Naive thymus-derived CD4-positive, alpha-beta T cell (primary cell): ENCODE measurements at places on chromosomes 2 and 18.

DNA sequence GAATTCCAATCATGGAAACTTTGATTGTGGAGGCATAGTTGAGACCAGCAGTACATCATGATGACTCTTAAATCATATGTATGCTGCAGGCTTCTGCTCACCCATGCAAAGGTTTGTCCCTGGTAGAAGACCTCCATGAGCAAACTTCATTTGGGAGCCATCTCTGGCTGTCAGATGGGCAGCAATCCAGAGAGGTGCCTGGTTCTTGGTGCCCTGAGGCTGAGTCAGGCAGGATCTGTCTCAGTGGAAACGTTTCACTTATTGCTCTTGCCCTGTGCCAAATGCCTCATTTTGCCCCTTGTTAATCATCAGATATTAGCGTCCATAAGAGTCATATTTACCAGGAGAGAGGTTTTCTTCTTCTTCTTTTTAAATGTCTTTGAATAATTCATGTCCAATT is 151.5 kb upstream of the CELF4 start:
- no peak for DNase-seq

DNA sequence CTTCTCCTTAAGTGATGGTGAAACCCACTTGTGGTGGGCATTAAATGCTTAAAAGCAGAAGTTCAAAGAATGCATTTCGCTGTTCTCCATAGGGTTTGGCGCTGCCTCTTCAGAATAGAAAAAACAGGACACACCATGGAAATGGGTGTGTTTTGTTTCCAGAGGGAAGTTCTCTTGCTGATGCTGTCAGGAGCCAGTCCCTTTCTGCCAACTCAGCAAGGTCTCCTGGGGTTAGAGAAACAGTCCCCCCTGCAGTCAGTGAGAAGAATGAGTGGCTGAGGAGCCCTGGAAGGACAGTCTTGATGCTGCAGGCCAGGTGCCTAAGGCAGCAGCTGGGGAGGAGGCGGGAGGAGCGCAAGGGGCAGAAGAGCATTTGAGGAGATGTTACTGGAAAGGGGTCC is 37.8 kb upstream of the ASAP2 start:
- no peak for DNase-seq

DNA sequence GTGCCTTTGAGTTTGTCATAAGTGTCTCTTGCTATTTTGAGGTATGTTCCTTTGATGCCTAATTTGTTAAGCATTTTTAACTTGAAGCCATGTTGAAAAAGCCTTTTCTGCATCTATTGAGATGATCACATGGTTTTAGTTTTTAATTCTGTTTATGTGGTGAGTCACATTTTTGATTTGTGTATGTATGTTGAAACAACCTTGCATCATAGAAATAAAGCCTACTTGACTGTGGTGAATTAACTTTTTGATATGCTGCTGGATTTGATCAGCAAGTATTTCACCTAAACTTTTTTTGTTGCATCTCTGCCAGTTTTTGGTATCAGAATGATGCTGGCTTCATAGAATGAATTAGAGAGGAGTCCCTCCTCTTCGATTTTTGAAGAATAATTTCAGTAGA is 469.7 kb downstream of the CDH2 start:
- DNase-seq, result no peak

DNA sequence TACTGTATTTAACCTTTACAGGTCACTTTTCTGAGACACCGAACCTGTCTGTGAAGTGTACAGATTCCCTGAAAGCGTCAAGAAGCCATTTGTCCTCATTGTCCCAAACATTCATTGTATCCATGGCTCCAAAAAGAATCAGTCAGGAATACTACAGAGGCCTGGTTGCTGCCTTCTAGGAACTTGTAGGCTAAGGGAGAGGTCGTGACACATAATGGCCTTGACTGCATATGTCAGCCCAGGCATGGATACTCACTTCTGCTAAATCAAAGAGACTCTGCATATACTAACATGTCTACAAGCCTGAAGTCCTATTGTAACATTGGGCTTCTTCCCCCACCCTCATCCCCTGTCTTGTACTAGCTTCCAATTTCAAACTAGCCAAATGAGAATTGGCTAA is 40.2 kb downstream of the ONECUT2 start:
- DNase-seq, result no peak

DNA sequence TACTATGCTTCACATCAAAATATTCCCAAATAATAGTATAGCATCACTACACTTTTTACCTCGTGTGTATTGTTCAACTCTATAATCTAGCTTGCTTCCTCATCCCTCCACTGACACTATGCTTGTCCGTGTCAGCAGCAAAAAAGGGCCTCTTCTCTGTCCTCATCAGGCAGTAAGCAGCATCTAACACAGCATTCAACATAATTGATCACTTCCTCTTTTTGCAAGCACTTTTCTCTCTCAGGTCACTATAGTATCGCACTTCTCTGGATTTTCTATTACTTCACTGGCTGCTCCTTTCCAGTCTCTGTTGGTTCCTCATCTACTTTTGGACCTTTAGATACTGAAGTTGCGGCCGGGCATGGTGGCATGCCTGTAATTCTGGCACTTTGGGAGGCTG is 64.9 kb upstream of the ZSWIM2 start:
- DNase-seq, result no peak

DNA sequence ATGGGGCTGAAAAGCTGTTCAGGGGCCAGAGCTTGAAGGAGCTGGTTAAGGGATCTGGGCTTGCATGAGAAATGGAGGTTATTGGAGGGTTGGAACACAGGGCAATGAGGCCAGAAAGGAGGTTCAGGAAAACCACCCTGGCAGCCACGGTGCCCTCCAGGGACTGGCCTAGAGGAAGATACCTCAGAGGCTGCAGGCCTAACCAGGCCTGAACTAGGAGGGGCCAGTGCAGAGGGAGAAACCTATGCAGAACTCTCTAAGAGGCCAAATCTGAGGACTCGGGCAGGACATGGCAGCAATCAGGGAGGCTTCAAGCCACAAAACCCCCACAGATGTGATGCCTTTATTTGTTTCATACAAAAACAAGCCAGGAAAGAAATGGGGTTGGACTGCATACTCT is 66.8 kb downstream of the BIN1 start:
- DNase-seq, result no peak

- DNase-seq, result no peak
These were observed 438.3 kb upstream of the LRATD1 start for GRCh38 chr2:14194233-14194632.

- DNase-seq, result no peak
These were observed 46.3 kb downstream of the EMX1 start for GRCh38 chr2:72963423-72964145.

DNA sequence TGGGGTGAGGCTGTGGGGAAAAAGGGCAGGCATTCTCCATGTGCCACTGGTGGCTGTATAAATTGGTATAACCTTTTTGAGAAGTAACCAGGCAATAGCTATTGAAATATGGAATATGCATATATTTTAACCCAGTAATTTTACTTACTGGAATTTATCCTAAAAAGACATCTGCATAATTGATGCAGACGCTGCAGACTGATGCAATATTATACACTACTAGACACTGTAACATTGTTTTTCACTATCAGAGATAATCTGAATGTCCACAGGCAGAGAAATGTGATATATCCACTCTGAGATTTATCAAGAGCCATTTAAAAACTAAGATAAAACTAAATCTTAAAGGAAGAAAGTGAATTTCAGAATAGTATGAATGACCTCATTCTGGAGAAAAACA is 14.7 kb downstream of the THOC1 start:
- DNase-seq, result no peak

DNA sequence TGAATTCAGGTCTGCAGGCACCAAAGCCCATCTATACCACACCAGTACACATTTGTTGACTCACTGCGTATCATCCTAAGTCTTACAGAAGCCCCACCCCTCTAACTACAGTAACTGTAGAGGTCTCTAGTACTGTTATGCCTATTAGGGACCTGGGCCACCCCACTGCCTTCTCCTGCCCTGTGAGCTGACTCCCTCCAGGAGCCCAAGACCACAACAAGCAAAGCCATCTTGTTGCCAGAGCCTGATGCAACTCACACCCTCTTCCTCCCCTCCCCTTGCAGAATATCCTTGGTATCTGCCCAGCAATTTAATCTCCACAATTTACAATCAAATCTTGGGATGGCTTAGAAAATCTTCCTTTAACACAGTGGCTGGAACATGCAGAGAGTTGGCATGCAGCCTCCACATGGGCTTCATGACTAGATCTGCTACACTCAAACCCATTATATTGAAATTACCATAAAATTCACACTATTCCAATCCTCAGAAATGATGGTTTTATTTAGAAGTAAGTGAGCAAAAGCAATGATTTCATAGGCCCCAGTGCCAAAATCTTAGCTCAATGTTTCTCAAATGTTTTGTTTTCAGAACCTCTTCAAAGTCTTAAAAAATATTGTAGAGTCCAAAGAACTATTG is 17.7 kb upstream of the CYP1B1 start:
- DNase-seq, result no peak

- DNase-seq, result no peak
These were observed 230.8 kb upstream of the RAB6C start for GRCh38 chr2:129748653-129749052.

- DNase-seq, result no peak
These were observed 116.0 kb downstream of the PLA2R1 start for GRCh38 chr2:159946326-159946999.

DNA sequence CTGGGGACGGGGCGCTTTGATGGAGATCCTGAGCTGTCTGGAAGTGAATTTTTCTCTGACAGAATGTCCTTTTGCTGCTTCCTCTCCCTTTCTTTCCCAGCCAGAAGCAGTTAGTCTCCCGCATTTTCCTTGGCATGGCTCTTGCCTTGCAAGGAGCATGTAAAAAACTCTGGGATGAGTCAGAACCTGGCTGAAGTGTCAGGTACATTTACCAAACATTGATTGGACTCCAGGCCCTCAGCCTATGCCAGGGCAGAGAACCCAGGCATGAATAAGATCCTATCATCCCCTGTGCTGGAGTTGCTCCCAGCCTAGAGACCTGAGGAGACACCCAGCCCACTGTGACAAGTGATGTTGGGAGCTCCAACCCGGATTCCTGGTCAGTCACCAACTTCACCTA is 21.6 kb downstream of the STON1 start:
- DNase-seq, result no peak

DNA sequence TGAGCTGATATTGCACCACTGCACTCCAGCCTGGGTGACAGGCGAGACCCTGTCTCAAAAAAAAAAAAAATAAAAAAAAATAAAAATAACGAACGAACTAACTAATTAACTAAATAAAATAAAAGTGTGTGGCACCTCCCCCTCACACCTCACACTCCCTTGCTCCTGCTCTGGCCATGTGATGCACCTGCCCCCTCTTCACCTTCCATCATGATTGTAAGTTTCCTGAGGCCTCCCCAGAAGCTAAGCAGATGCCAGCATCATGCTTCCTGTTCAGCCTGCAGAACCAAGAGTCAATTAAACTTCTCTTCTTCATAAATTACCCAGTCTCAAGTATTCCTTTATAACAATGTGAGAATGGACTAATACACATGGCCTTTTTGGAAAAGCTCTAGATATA is 232.1 kb downstream of the TGIF1 start:
- DNase-seq, result no peak

- DNase-seq, result no peak
These were observed 6.3 kb downstream of the TNFAIP6 start for GRCh38 chr2:151363709-151364108.

DNA sequence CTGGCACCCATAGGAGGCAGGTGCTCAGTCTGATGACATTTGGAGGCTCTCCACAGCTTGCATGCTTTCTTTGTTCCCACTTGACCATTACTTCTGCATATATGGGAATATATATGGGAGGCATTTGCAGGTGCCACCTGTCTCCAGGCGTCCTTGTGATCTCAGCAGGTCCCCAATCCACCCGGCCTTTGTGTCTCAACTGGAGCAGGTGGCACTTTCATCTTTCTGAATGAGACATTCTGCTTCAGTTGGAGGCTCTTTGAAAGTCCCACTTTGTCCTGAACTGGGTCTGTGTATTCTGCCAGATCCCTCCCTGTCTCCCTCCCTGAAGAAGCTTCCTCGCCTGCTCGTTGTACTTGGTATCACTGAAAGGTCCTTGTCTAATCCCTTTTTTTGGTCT is 318.1 kb upstream of the EPAS1 start:
- DNase-seq, result no peak

DNA sequence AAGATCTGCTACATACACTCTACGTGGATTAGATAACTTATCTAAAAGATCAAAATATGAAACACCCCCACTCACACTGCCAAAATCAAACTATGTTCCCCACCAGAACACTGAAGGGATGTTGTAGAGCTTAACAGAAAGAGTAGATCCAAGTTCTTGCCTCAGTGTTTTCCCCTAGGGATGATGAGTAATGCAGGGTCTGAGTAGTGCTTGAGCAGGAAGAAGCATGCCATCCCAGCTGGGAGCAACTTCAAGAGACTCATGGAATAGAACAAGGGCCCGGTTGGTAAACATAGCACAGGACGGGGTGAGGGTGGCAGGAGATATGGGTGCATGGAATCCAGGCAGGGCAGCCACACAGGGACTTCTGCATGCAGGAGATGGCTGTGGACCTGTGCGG is 74.3 kb downstream of the SNTG2 start:
- no peak for DNase-seq

GRCh38 chr2:45190481-45190942 is 181.3 kb upstream of the SIX2 start:
- no peak for DNase-seq

DNA sequence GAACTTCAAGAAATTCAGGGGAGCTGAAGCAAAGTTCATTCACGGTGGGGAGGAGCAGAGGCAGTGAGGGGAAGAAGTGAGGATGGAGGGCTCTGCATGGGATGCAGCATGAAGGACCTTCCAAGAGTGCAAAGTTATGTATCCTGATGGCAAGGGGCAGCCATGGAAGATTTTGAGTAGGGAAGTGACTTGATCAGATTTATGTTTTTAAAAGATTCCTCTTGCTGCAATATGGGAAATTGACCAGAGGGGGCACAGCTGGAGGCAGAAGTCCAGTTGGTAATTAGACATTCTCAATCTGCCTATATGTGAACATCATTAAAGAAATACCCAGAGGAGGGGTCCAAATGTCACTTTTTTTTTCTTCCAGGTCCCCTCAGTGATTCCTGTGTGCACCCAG is 21.5 kb upstream of the ANXA4 start:
- DNase-seq, result no peak

GRCh38 chr2:95310651-95311050 is 13.5 kb downstream of the KCNIP3 start:
- DNase-seq, result no peak

GRCh38 chr2:107621186-107622165 is 205.2 kb upstream of the RGPD4 start:
- no peak for DNase-seq

- no peak for DNase-seq
These were observed 150.9 kb downstream of the RTP5 start for GRCh38 chr2:242020196-242021004.

DNA sequence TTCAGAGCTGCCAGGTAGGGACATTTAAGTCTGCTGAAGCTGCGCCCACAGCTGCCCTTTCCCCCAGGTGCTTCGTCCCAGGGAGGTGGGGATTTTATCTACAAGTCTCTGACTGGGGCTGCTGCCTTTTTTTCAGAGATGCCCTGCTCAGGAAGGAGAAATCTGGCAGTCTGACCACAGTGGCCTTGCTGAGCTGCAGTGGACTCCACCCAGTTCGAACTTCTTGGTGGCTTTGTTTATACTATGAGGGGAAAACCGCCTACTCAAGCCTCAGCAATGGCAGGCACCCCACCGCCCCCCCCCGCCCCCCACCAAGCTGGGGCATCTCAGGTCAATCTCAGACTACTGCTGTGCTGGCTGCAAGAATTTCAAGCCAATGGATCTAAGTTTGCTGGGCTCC is 458.1 kb upstream of the RAB12 start:
- no peak for DNase-seq
